ENCODE measurements at places on chromosomes 4 and X.

DNA sequence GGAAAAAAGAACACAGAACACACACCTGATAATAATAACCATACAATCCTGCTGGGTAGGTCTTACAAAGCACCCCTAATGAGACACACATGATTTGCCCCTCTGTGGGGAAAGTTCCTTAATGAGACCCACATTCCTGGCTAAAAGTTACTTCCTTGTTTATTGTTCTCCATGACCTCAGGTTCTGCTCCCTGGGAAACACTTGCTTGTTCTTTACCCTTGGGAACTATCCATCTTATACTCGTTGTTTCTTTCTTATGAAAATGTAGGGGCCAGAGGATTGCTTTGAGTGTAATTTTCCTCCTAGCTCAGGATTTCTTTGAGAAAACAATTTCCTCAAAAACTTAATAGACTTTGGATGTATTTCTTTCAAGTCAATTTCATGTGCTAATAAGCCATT, 52.1 kb upstream of the PCDH10 start:
- DNase-seq: no peak

DNA sequence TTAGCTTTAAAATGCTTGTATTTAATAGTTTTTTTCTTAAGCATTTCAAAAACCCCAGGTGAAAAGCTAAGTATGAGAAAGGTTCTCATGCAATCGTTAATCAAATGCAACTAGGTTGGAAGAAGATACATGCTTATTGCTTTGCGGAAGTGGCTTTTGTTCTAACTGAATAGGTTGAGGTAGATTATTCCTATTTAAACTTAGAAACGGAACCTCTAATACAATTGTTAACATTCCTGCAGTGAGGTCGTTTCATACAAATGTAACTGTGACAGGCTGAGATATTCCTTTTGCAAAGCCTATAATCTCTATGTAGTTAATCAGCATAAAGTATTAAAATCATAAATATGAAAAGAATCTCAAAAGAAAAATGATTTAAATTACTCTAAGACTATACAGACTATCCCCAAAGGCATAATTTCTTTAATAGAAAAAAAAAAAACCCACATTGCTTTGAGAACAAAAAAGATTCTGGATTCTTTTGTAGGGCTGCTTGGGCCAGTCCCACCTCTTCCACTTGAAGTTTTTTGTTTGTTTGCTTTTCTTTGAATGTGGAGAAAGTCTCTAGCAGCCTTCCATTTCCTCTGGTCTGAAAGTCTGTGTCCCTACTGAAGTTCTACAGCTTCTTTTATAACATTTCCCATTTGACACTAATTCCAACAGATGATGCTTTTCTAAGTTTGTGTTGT, 25.6 kb upstream of the SORBS2 start:
- no peak for DNase-seq

GRCh38 chrX:2576793-2577192, 76.0 kb upstream of the DHRSX start:
- DNase-seq: no peak

DNA sequence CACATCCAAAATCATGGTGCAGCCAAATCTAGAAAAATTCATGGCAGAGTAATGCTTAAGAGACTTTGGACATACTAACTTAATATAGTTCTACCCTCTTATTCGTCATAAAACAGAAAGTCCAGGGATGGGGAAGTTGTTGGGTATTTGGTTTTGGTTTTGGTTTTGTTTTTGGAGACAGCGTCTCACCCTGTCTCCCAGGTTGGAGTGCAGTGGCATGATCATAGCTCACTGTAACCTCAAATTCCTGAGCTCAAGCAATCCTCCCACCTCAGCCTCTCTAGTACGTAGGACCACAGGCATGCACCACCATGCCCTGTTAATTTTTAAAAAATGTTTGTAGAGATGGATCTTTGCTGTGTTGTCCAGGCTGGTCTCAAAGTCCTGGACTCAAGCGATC, 271.8 kb upstream of the TENM3 start:
- DNase-seq: no peak

GRCh38 chrX:45743081-45743533, 542.4 kb upstream of the DIPK2B start:
- DNase-seq: no peak

- DNase-seq: no peak
Observed at GRCh38 chr4:138190452-138190858, 51.7 kb downstream of the SLC7A11 start.

GRCh38 chr4:174066611-174067205, 216.8 kb downstream of the FBXO8 start:
- no peak for DNase-seq

DNA sequence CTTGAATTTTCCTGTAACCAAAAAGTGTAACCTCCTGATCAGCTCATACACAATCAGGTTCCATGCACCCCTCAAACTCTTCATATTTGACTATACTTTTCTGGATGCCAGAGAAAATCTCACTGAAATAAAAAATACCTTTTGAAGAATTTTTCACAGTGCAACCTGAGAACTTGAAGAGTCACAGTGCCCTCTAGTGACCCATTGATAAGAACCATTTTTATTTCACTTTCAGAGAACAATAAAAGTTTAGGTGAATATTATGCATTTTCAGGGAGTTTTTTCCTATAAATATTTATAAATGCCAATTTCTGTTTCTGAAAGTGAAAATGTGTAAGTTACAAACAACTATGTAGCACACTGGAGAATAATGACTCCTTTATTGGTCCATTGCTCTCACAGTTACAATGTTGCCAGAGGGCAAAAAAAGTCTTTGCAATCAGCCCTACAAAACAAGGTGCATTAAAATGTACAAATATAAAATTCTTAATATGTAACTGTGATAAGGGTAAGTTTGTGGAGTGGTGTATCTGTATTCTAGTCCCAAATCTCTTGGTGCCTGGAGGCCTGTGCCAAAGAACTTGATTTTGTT, 153.6 kb upstream of the INTU start:
- DNase-seq: peak; percentile 7

DNA sequence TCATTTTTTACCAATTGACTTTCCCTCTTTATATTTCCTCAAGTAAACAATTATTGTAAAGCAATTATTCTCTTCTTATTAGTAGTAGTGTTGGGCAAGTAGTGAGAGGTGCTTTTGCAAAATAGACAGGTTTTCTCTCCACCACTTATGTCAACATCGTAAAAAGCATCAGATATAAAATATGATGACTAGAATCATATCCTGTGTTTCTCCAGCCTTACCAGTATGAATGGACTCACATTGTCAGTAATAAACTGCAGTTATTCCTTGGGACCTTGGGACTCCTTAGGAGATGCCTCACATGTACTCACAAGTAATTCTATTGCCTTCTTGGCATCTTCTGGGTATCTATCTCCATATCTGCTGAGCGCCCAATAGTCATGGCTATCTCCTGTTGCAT, 40.4 kb upstream of the BRS3 start:
- DNase-seq: no peak

- no peak for DNase-seq
Observed at GRCh38 chr4:93221771-93222170, 606.8 kb upstream of the ATOH1 start.

DNA sequence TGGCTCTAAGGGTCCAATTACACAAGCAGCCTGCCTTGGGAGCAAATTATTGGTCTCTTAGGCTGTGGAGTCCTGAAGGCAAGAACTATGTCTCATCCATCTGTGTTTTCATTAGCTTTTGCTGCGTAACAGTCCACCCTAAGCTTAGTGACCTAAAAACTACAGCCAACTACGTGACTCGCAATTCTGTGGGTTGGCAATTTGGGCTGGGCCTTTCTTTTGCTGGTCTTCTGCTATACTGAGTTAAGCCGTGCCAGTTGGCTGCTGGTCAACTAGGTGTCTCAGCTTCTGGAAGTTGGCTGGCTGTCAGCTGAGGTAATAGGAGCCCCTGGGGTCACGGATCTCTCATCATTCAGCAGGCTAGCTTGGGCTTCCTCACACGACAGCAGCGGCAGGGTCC, 205.6 kb upstream of the S100G start:
- no peak for DNase-seq

DNA sequence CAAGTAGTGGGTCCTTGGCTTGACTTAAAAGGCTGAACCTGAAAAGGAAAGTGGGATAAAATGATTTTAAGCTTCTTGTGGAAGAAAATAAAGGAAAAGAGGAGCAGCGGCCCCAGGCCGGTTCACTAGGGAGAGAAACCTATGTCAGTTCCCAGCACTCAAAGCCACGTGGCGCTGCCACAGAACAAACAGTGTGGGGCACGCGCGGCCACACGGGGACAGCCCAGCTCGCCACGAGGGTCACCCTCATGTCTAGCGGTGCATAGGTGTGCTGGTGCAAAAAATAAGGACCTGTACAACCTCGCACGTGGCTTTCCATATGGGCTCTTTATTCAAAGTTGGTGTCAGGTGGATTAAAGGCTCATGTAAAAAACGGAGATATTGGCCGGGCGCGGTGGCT, 17.1 kb downstream of the MSANTD1 start:
- DNase-seq: no peak

GRCh38 chr4:31015123-31015522, 295.0 kb downstream of the PCDH7 start:
- no peak for DNase-seq

- DNase-seq: no peak
Observed at GRCh38 chr4:38075370-38076152, 115.4 kb downstream of the PTTG2 start.

DNA sequence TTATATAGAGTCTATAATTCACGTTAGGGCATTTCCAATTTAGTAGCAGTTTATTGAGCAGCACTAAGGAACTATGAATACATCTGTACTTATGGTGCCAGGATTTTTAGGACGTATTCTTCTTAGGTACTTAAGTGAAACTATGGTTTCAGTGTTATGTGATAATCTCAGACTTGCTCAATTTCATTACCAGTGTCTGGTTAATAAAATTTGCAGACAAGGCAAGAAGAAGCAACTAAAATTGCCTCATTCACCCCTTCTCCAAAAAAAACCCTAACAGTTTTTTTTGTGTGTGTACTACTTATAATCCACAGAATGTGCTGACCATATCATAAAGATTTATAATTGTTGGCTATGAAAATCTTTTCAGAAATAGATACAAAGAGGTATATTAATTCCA, 6.0 kb upstream of the CXCL10 start:
- no peak for DNase-seq

GRCh38 chr4:165634766-165635165, 238.3 kb upstream of the TLL1 start:
- DNase-seq: no peak

DNA sequence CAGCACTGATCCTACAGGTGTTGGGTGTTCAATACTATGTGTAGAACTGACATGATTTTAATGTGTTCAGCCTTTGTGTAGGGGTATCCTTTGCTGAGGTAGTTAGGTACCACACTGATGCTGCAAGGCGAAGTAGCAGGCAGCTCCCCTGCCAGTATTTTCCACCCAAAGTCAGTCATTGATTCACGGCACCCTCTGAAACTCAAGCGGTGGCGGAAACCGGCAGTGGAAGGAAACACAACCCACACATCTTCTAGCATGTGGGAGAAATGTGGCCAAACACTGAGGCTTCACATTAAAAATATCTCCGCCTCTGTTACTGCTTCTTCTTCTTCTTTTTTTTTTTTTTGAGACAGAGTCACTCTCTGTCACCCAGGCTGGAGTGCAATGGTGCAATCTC, 126.3 kb downstream of the AASDH start:
- no peak for DNase-seq

GRCh38 chr4:137420901-137421396, 111.3 kb downstream of the PCDH18 start:
- no peak for DNase-seq

- DNase-seq: no peak
Observed at GRCh38 chrX:153667281-153667955, 6.2 kb downstream of the PNCK start.

- no peak for DNase-seq
Observed at GRCh38 chr4:11118513-11118912, 310.2 kb downstream of the HS3ST1 start.

DNA sequence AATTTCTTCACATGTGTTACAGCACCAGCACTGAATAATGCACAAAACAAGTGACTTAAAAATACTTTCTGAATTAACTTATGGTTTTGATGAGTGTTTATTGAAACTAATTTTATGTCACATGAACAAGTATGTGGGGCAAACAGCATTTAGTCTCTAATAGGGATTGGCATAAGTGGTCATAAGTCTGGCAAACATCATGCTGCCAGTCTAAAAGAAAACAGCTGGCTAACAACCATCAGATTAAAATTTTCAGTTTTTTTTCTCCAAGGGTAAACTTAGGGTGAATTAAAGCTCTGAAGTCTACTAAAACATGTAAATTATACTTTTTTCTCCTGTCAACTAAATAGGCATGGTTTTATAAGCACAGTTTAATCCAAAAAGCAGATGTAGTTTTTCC, 1014.2 kb downstream of the FAT4 start:
- DNase-seq: no peak

GRCh38 chr4:7546809-7547367, 112.2 kb upstream of the PSAPL1 start:
- no peak for DNase-seq

GRCh38 chrX:153573984-153574383, 25.0 kb downstream of the CCNQ start:
- no peak for DNase-seq

- DNase-seq: no peak
Observed at GRCh38 chr4:23839279-23839678, 50.6 kb downstream of the PPARGC1A start.

DNA sequence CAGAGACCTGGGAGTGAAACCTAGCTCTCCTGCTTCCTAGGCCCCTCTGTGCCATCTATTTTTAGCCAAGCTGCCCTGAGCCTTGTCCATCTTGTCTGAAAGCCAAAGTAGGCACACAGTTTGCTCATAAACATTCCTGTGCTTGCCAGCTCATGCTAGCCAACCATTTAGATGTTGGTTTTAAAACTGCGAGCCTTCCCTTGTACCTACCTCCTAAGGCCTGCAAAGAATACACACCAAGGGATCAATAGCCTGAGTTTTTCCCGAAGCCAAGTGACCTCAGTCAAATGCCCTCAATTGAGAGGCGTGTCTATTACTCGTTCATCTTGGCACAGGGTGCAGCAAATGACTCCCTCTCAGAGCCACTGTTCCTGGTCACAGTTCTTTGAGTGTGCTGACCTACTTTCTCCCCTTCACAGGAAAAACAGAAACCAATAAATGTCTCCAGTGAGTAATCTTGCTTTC, 48.5 kb downstream of the ZCCHC12 start:
- DNase-seq: no peak

DNA sequence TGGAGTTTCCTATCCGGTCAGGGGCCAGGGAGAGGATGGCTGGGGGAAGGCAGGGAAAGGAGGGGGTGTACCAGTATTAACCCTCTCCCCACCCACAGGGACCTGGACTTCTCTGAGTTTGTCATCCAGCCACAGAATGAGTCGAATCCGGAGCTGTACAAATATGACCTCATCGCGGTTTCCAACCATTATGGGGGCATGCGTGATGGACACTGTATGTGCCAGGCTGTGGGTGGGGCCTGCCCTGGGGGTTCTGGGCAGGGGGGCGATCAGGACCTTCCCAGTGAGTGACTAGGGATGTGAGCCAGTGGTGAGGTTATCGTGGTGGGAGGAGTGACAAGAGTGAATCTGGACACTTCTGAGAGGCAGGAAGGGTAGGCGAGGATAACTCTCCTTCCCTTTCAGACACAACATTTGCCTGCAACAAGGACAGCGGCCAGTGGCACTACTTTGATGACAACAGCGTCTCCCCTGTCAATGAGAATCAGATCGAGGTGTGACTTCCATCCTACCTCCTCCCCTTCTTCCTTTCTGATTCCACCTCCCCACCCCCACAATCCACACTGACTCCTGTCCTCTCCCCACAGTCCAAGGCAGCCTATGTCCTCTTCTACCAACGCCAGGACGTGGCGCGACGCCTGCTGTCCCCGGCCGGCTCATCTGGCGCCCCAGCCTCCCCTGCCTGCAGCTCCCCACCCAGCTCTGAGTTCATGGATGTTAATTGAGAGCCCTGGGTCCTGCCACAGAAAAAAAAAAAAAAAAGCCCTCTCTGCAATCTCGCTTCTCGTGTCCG, 14.6 kb downstream of the USP11 start:
- no peak for DNase-seq
